ENCODE measurements at places on chromosomes 3 and 15.

DNA sequence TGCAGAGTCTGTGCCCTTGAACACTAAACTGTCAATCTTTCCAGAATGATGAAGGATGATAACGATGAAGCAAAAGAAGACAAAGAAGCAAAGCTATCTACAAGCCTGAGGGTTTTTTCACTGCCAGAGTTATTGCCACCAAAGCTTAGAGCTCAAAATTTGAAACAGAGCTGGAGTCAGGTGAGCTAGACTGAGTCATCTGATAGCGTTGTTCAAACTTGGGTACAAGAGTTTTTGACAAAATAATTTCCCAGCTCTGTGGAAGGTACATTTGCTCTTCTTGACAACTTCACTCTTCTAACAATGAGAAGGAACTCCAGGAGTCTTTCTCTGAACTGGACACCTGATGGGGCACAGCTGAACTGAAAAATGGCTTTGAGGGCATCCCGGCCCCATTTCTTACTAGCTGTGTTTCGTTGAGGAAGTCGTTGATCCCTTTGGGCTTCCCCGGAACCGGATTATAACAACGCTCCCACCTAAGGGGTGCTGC is 715 bp downstream of the MCCC1 start:
- peak; percentile 24 for DNase-seq

GRCh38 chr3:145370870-145371269 is 790.1 kb downstream of the PLOD2 start:
- no peak for DNase-seq

GRCh38 chr3:126553284-126554084 is 5.2 kb downstream of the C3orf22 start:
- DNase-seq, result no peak

DNA sequence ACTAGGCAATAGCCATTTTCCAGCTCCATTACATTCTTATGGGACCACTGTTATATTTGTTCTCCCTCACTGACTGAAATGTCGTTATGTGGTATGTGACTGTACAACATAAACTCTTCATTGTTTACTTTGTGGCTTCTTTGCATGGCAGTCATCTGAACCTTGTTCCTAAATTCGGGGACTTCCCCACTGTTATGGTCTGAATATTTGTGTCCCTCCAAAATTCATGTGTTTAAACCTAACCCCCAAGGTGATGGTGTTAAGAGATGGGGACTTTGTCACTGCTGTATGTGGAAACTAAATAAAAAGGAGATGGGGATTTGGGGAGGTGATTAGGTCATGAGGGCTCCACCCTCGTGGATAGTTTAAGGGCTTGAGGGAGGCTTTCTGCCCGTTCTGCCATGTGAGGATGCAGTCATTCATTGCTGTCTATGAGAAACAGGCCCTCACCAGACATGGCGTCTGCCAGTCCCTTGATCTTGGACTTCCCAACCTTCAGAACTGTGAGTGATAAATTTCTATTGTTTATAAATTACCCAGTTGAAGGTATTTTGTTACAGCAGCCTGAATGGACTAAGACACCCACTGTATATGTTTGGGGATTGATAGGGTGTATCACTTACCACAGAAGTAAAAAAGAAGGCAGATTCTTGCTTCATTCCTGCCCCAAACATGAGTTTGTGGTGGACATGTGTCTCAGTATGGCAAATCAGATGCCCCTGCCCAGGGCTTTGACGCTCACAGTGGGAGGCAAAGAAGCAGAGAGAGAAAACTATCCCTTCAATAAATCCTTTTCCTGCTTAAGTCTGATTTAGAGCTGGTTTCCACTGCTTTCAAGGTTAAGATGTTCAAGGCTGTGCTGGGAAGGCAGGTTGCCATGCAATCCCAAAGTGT is 138.0 kb upstream of the UBE2E1 start:
- DNase-seq, result no peak

GRCh38 chr3:28777806-28778475 is 429.3 kb upstream of the AZI2 start:
- DNase-seq, result no peak

GRCh38 chr3:169308654-169309250 is 354.8 kb downstream of the MECOM start:
- DNase-seq, result no peak

- DNase-seq, result no peak
These were observed 203.1 kb downstream of the MINAR1 start for GRCh38 chr15:79635149-79635771.

DNA sequence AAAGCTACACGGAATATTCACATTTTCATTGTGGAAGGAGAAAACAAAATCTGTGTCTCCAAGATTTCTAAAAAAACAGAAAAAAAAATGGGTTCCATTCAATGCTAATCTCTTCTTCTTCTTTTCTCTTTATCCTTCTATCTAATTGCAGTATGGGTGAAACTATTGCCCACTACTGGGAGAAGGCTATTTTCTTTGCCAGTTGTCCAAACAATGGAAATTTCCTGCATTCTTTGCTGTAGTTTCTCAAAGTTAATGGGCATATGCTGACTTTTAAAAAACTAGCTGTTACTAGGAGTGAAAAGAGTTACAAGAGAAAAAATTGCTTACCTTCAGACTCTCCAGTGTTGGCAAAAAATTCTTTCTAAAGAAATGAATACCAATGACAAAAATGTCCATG is 179.3 kb upstream of the ANKRD28 start:
- DNase-seq, result no peak

DNA sequence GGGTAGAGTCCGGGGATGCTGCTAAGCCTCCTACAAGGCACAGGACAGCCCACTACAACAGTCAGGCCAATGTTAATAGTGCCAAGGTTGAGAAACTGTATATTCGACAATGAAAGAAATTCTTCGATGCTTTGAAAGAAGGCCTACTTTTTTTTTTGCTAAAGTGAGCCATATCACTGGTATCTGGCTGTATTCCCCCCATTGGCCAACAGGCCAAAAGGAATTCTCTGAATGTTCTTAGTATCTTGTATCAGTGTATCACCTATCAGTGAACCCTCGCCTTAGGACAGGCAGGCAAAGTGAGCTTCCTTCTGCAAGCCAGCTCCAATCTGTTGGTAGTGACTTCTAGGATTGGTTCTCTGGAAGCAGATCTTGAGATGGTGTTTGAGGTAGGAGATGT is 74.2 kb downstream of the SNTN start:
- no peak for DNase-seq

GRCh38 chr15:62026487-62027262 is 33.6 kb downstream of the VPS13C start:
- DNase-seq, result no peak

GRCh38 chr15:84824260-84825007 is 7.3 kb downstream of the ALPK3 start:
- no peak for DNase-seq

DNA sequence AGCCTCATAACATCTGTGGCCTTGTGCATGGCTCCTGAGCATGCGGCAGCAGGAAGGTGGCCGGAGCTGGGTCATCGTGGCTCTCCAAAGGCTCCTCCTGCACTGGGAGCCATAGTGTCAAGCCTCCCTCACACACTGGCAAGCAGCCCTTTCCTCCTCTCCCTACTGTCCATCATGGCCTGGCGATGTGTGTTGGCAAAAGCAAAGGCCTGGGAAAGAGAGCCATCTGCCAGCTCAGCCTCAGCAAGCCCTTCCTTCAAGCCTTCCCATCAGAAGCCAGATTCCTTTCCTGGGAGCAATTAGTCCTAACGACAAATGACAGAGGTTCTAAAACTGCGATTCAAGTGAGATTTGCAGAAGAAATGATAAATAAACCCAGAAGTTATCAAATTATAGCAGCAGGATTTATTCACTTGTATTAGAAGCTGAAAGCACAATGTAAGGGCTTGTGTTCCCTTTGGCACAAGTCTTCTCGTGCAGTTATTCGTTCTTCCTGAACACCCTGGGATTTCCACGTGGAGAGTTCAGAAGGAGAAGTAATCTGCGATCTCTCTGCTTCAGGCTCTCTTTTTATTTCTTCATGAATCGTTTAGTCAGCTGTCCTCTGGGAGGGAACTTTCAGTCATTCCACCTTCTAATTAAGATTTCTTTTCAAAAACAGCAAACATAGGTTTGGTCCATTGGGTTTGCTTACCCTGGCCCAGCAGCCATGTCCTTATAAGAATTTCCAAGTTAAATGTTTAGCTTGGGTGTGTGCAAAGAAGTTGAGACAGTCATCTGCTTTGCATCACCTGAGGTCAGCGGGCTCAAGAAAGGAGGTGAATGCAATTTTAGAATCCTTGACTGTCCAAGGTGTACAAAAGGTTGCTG is 110.3 kb upstream of the TMC3 start:
- DNase-seq, result no peak

DNA sequence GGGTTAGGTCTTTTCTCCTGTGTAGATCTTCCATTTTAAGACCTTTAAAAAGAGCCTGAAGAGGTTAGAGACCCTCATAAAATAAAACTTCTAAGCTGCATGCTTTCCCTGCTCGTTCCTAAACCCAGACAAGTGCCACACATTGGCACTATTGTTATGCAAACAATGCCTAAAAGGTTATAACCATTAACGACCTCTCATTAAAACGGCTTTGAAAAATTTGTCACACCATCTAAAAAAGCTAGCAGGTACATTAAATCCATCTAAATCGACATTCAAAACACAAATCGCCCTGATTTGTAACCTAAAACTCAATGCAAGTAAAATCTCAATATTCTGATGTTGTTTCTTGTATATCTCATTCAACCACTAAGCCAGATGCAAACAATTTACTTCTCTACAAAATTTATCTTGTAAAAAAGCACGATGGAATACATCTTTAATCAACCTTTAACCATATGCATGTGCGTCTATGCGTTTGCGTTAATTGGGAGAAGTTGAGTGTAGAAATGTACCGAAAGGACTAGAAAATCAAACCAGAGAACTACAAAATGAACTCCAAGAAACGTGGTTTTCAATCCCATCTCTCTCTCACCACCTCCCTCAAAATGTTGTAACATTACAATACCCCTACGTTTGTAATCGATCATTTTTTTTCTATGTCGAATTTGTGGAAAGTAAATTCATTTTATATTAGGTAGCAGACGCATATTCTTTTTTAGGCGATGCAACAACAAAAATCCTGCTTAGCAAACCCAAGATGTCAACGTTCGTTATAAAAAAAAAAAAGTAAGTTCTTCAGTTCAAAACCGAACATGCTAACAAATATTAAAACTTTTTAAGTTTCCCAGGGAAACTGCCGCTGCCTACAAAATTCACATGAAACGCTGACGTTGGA is 1.2 kb downstream of the ALDH1A2 start:
- no peak for DNase-seq

DNA sequence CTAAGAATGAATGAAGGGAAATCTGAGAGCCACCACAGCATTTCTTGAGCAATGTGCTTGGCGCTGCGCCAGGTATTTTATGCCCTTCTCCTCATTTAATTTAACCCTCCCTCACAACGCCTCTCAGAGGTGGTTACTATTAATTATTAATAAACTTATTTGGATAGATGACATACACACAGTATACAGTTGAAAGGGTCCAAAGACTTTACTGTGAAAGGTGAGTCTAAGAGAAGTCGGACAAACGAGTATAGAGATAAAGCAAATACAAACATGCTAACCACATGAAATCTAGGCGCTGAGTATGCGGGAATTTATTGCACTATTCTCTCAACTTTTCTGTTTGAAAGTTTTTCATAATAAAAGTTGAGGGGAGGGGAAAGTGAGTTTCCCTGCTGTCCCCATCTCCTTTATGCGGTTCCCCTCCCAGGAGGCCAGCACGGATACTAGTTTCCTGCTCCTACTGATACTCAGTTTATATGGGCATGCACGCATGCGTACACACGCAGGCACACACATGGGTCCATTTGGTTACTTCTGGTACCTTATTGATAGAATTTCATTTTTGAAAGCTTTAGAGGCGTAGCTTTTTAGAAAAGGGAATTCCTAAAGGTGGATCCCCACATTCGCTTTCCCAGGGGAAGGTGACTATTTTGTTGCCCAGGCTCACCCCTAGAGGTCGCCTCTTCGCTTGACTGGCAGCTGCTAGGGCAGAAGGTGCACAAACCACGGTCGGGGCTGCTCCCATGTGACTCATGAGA is 28.5 kb upstream of the KCTD6 start:
- peak; percentile 83 for DNase-seq

DNA sequence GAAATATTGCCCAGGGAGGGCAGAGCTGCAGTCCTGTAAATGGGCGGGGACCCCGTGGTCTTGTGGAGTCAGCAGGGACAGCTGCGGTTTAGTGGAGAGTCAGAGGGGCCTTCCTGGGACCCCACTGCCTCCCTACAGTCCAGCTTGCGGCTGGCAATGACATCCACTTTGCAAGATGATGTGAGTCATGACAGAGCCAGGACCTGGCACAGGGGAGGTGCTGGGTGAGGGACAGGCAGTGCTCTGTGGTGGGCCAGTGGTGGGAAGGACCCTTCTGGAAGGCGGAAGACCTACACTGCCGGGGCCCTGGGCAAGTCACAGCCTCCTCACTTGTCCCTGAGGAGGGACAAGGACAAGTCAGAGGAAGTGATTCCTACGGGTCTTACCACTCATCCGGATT is 17.8 kb downstream of the APBA2 start:
- DNase-seq, result no peak

GRCh38 chr15:51576286-51576850 is 46.2 kb downstream of the DMXL2 start:
- no peak for DNase-seq

- no peak for DNase-seq
These were observed 36.5 kb downstream of the GRIP2 start for GRCh38 chr3:14503706-14504065.

- DNase-seq, result no peak
These were observed 249.3 kb upstream of the FEZF2 start for GRCh38 chr3:62622553-62623174.

- no peak for DNase-seq
These were observed 901.9 kb downstream of the OTOL1 start for GRCh38 chr3:162398554-162398953.

- no peak for DNase-seq
These were observed 50.9 kb downstream of the C3orf85 start for GRCh38 chr3:109187390-109187789.

DNA sequence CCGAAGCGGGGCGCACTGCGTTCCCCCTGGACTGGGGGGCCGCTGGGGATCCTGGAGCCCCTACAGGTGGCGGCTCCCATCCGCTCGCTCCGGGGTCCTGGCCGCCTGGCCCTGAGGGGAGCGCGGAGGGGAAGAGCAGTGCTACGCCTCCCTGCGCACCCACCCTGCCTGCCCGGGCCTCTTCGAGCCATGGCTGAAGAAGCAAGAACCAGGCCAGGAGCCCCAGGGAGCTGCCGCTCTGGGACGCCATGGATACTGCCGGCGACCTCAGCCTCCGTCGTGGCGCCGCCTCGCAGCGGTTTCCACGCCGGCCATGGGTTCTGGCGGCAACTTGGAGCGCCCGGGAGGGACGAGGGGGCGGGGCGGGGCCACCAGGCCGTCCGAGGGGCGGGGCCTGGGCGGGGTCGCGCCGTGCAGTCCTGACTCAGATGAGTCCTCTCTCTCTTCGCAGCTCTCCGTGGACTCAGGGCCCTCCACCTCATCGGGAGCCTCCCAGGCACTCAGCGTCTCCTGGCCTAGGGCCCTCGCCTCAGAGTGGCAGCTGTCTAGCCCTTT is 50.9 kb downstream of the MYL3 start:
- DNase-seq, result no peak

DNA sequence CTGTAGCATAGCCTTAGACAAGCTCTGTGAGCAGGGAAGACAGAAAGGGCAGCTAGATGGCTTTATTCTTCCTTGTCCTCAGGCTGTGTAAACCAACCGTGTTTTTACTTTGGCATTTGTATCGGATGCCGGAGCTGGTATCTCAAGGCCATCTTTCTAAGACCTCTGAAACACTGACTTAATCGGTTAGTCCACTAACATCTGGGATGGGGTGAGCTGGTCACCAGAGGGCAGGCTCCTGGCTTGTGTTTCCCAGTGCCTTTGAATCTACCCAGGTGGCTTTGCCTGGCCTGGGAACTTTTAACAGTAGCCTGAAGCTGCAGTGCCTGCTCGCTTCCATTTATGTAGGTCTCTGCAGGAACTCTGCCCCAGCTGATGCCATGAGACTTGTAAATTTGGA is 252.7 kb downstream of the NR1D2 start:
- DNase-seq, result no peak

- no peak for DNase-seq
These were observed 117.1 kb upstream of the GOLIM4 start for GRCh38 chr3:168212664-168213285.

All from NK-92 treated with Interleukin-12 subunit alpha and Interleukin-12 subunit beta, amount 100 ng/mL, for 24 hours (cell line).